ENCODE measurements at places on chromosomes 12 and 14.
A peak's percentile ranks its signal among the peaks of the same experiment; 100 is the strongest.

- no peak for DNase-seq
Observed at GRCh38 chr14:65373671-65374039, 38.9 kb upstream of the FUT8 start.

DNA sequence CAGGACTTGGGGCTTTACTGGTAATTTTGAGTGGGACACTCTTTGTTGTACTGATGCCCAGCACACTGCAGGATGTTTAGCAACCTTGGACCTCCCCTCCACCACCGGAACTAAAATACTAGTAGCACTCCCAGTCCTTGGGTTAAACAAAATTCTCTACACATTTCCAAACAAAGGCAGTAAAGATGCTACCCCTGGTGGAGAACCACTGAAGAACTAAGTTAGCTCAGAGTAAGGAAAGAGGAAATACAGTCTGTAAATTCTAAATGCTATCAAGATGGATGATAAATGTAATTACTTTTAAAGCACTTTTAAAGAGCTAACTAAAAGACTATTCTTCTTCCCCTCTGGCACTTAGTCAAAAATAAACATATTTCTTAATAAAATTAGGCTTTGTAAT is 64.1 kb downstream of the LRP6 start:
- DNase-seq = no peak

GRCh38 chr14:105152794-105153241 is 15.8 kb downstream of the JAG2 start:
- no peak for DNase-seq

GRCh38 chr12:48021485-48022179 is 17.4 kb upstream of the COL2A1 start:
- DNase-seq = no peak

DNA sequence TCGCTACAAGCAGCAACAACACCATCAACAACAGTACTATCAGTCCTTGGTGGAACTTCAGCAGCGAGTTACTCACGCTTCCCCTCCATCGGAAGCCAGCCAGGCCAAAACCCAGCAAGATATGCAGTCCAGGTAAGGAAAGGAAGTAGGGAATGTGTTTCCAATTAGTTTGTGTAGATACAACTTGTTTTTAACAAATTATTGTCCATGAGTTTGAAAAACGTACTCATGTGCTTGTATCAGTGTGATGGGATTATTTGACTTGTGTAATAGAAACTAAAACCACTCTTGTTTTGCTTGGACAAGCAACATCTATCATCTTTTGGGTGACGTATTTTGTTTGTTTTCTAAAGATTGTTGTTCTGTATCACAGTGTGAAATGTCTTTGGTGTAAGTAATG is 137.9 kb downstream of the NAV3 start:
- DNase-seq = no peak

DNA sequence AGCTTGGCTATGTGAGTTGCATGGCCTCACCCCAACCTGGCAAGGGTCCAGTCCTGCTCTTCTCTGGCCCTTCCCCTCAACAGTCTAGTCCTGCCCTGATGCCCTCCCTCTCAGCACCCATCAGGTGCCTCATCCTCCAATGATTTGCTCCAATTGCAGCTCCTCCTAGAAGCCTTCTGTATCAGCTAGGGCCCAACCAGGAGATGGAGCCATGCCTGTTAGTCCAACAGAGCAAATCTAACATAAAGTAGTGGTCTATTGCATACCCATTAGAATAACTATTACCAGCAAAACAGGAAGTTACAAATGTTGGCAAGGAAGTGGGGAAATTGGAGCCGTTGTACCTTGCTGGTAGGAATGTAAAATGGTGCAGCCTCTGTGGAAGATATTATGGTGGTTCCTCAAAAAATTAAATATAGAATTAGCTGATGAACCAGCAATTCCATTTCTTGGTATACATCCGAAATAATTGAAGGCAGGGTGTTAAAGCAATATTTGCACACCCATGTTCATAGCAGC is 163.5 kb downstream of the VRK1 start:
- DNase-seq = no peak

GRCh38 chr12:81888106-81888740 is 129.1 kb upstream of the PPFIA2 start:
- DNase-seq = no peak

DNA sequence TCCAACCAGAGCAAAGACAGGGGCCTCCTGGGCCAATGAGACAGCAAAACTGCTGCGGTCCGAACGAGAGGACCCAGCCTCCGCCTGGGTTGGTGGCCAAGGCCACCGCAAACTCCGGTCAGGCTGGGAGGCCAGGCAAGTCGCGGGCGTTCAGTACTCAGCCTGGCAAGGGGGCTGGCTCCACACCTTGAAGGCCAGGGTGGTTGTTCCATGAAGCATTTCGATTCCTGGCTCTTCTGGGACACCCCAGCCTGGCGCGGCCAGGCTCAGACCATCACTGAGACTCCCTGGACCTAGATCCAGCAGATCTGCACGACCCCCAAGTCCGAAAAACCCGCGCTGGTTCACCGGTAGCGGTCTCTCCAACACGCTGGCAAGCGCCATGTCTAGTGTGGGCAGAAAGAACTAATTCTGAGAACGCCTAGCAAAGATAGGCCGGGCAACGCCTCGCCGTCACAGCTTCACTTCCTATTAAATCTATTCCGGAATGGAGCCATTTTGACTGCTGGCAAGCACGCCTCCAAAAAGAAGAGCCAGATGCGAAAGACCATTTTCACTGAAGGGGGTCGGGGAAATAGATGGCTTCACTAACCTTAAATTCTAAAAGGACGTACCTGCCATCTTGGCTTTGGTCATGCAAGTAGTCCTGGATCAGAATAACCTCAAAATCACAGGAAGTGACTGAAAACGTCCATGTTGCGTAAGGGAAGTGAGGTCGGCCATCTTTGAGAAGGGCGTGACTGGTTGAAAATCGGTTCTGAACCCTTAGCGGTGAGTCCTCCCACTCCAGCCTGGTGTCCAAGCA is at the start of gene PSMB5:
Gene PSMB5, minus strand, starts transcription at position 403 of the 805 bp plus-strand sequence. Its CDS starts 19 bp downstream, at position 384.
- peak; percentile 90 for DNase-seq

DNA sequence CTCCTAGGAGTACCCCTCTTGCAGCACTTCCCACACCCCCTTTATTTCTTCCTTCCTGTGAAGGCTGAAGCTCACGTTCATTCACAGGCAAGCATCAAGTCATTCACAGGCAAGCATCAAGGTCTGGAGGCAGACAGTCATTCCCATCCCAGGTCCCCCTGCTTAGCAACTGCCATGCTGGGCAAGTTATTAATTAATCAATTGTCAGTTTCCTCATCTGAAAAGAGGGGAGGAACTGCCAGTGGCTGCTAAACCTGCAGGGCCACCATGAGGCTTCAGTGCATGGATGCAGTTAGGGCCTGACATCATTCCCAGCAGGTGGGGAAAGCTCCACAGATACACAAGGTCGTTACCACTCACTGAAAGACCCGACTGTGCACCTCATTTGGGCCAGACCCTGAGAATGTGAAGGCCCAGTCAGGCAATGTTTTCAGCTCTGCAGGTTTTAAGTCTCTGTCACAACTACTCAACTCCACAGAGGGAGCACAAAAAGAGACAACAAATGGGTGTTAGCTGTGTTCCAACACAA is 85.0 kb upstream of the GPR68 start:
- DNase-seq = no peak

DNA sequence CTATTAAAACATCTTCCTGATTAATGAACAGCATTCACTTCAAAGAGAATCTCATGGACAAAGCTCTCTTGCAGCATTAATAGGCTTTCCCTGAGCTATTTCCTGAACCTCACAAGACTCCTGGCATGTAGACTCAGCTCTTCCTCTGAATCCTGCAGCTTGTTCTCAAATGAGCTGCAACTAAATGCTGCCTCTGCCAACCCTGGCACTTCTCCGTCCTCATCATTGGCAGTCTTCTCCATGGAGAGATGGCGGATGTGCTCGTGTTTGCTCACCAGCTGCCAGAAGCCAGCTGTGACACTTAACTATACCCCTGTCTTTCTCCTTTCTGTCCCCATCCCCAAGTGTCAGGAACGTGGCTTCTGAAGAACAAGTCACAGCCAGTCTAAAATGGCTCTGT is 232.1 kb downstream of the FOXN3 start:
- no peak for DNase-seq

GRCh38 chr12:105451798-105452197 is 121.3 kb downstream of the C12orf75 start:
- DNase-seq = no peak

DNA sequence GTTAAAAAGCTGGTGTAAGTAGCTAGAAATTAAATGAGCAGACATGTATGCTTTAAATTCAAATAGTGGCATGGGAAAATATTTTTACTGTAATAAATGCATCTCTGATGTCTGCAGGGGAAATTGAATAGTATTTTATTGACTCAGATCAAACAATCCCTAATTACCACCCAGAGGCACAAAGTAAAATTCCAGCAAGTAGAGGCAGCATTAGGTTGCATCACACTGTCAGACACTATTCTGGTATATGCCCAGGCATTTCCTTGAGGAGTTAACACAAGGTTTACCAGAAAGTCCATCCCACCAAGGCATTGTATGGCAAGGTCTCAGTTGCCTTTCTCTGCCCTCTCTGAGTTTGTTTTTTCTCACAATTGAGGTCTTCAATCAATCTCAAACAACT is 201.6 kb upstream of the KITLG start:
- no peak for DNase-seq

GRCh38 chr14:54738009-54738408 is 164.6 kb downstream of the GCH1 start:
- no peak for DNase-seq

DNA sequence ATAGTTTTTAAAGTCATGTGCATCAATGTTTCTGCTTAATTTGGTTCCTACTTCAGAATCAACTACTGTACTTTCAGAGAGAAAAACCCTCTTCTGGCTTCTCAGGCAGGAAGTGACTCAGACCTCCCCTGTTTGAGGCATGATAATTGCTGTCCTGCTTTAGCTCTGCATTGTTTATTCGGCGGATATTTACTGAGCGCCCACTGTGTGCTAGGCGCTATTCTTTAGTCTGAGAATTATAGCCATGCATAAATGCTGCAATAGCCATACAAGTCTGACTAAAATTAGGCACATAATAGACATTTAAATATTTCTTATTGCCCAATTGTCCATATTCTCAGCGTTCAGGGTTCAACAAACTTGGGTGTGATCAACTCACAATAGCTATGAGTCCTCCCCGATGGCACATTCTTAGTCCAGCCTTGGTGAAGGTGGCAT is 6.1 kb upstream of the AMIGO2 start:
- DNase-seq = peak; percentile 29

GRCh38 chr12:2338991-2339431 is 286.2 kb downstream of the CACNA1C start:
- no peak for DNase-seq

DNA sequence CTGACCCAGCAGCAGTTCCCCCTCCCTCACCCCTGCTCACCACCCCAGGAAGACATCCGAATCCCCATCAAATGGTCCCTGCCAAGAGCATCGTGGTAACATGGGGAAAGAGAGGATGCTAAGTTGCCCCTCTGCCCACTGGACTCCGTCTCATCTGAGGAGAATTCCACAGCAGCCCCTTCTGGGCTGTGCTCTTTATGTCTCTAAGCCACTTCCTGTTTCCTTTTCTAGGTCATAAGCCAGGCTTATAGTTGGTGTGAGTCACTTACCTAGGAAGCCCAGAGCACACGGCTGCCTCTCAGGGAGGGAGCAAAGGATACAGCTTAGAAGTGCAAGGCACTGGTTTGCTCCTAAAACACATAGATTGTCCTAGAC is 76.0 kb downstream of the VCPKMT start:
- peak; percentile 52 for DNase-seq

- no peak for DNase-seq
Observed at GRCh38 chr14:90443161-90444076, 46.6 kb downstream of the CALM1 start.

- no peak for DNase-seq
Observed at GRCh38 chr12:3596703-3597415, 105.9 kb downstream of the PRMT8 start.

DNA sequence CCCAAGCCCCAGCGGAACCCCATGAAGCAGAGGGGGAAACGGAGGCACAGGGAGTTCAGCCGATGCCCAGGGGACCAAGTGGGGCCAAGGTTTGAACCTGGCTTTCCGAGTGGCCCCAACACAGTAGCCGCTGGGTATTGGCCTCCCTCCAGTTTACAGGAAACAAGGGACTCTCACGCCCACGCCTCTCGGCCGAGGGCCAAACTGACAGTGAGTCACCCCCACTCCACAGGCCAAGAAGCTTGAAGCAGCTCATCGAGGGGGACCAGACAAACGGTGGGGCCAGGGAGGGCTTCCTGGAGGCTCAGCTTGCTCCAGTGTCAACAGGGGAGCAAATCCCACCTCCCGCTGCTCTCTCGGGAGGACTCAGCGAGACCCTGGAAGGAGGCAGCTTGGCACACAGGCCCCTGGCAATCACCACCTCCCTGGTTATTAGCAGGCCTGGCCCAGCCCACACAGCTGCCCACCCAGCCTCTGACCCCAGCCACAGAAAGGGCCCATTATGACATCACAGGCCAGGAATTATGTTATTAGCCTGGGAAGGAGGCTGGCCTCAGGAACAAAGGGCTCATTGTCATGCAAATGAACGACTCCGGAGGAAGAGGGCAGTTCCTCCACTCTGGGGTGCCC is 54.6 kb downstream of the NCOR2 start:
- DNase-seq = no peak

DNA sequence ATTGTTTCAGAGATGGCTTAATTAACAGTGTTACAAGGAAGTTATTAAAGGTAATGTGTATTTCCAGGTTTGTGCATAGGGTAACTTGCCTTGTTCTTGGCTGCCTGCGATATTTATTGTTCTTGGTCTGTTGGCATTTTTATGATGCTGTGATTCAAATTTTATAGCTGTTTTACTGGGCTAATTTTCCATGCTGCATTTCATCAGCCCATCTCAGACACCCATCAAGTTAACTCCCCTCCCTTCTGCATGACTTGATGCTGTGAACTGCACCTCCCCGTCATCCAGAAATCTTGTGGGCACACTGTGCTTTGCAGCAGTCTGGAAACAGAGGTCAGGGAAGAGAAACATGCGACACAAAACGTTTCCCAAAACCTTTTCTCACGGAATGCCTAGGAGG is 1049.2 kb downstream of the AACS start:
- DNase-seq = no peak

DNA sequence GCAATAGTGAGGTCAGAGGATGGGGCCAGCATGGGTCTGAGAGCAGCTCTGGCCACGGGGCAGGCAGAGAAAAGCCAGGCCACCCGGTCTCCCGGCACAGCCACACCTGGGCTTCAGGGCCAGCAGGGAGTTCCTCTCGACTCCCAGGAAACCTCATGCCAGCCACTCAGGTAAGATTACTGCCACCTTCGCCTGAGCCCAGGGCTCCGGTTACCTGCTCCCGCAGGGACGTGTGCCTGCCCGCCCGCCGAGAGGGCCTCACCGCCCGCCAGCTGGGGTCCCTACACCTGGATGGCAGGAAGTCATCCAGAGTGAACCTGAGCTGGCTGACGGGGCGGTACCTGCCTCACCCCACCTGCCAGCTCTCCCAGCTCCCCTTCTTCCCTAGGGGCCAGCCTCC is 7.3 kb downstream of the JAG2 start:
- no peak for DNase-seq

DNA sequence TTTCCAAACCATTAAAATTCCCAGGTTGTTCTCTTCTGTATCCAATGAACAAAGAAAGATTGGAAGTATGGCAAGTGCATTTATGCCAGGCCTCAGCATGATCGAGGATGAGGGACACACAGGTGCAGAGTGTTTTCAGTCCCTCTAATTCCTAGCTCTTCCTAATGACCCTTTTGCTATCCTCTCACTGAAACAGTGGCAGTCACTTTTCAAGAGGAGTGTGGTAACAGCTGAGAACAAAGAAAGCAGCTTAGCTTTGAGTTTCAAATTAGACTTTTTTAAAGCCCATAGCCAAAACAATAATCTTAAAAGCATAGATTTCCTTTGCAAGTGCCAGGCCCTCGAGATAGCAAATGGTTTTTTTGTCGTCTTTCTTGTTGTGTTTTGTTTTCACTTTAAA is 110.8 kb downstream of the KCNH5 start:
- DNase-seq = no peak

Data from GM10248 (cell line).